ENCODE measurements at places on chromosomes 1 and 21.

DNA sequence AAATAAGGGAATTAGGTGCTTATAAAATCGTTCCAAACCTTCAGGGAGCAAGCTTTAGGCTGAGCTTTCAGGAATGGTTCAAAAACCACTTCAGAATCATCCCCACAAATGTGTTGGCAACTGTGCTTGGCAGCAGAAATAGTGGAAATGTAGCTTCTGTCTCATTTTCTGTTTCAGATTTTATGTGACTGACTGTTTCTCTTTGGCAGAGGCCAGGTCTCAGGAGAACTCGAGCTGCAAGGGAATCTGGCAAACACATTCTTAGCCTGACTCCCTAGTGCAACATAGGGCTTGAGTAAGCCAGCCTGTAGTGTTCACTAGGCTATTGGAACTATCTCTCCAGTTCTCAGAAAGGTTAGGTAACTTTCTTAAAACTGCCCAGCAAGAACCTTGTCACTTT is 128.6 kb downstream of the PLA2G4A start:
- DNase-seq = no peak

- no peak for DNase-seq
Measured at GRCh38 chr1:245079021-245079609, 75.7 kb upstream of the KIF26B start.

DNA sequence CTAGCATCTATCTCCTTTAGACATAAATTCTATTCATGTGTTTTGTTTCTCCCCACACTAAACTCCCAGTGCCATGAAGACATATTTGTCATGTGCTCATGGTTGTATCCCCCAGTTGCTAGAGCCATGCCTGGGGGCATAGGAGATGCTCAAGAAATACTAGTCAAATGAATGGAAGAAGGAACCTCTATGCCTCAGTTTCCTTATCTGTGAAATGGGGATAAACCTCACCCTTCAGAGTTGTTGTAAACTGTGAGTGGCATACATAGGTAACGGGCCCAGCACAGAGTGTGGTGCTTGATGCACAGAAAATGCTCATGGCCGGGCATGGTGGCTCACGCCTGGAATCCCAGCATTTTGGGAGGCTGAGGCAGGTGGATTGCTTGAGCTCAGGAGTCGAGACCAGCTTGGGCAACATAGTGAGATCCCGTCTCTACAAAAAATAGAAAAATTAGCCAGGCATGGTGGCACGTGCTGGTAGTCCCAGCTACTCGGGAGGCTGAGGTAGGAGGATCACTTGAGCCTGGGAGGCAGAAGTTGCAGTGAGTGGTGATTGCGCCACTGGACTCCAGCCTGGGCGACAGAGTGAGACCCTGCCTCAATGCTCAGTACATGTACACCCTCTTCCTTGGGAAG is 8.7 kb downstream of the LDLRAD2 start:
- DNase-seq = no peak

- no peak for DNase-seq
Measured at GRCh38 chr1:113770031-113770430, 10.7 kb upstream of the PHTF1 start.

GRCh38 chr21:15197696-15198095 is 132.9 kb upstream of the NRIP1 start:
- no peak for DNase-seq

DNA sequence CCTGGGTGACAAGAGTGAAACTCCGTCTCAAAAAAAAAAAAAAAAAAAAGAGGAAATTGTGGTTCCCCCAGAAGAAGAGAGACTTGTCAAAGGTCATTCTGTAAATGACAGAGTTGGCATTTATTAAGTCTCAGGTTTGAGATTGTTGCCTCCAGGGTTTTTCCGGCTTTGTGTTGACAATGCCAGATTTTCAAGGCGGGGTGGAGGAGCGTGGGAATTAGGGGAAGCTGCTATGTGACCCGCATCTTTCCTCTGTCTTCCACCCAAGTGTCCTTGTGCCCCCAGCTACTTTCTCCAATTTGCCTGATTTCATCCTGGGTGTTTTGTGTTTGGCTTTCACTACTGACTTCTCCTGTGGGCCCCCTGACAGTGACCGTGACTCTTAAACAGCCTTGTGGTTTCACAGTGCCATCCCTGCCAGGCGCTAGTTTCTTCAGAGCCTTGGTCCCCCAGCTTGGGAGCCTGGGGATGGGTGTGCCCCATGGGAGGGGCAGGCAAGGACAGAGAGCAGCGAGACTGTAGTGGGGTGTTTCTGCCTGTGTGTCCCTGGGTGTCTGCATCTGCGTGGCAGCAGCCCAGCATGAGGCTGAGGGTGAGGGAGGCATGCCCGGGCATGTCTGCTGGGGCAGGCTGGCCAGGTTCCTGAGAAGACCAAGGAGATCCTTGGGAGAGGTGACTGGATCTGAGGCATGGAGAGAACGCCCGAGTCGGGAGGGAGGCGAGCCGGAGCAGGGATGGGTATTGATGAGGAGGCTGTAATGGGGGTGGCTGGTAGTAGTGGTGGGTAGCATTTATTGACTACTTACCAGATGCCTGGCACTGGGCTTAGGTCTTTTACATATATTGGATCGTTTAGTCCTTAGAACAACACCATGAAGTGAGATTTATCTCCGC is 46.3 kb downstream of the IER5 start:
- DNase-seq = no peak

DNA sequence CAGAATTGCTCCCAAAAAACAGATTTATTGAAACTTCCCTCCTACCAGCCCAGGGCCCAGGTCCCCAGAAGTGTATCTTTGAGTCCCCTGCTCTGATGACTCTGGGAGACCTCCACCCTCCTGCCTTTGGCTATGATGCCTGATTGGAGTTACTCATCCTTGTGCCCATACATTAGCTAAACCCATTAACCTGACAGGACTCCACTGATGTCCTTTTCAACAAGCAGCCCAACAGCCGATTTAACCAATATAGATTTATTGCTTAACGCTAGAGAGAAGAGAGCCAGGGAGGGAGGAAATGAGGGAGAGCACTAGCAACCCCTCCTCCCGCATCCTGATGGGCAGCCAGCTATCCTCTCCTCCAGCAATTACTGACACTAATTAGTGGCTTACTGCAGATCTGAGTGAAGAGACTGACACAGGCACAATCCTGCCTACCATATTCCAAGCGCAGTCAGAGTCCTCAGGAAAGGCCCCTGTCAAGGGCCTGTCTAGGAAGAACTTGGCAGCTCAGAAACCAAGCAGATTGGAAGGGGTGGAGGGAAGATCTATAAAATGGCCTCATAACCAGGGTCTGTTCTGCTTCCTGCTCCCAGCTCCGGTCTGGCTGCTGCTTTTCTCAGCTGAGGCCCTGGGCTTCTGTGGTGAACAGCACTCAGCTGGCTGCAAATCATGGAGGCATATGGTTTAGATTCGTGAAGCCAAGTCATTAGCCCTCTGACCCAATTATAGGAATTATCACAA is 484.5 kb upstream of the DAB1 start:
- DNase-seq = no peak
